ENCODE measurements at places on chromosomes 7 and 10.

GRCh38 chr7:106088014-106088413 is 24.1 kb downstream of the SYPL1 start:
- DNase-seq, result no peak

DNA sequence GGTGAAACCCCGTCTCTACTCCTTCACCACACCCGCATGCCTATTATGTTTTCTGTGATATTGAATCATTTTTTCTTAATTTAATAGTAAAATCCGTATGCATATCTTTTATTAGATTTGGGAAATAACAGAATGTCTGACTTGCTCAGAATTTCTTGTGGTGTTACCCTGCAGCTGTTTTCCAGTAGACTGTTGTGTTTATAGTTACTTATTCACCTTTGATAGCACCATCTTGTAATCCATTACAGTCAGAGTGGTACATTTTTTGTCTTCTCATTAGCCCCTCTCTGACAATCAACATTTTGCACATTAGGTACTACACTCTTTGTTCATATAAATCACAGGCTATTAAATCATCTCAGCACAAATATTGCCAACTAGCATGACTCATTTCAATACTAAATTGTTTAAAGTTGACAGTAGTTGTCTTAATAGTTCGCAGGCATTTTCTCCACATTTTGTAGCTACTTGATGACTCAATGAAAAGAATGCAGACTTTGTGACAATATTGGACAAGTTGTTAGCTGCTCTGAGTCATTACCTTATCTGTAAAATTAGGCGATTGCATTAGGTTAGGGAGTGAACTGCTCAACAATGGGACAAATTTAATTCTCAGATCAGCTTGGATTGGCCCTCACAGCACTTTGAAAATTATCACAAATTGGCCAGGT is 17.8 kb upstream of the SLC16A12 start:
- DNase-seq, result no peak

GRCh38 chr10:767211-767610 is 77.7 kb upstream of the DIP2C start:
- DNase-seq, result no peak

DNA sequence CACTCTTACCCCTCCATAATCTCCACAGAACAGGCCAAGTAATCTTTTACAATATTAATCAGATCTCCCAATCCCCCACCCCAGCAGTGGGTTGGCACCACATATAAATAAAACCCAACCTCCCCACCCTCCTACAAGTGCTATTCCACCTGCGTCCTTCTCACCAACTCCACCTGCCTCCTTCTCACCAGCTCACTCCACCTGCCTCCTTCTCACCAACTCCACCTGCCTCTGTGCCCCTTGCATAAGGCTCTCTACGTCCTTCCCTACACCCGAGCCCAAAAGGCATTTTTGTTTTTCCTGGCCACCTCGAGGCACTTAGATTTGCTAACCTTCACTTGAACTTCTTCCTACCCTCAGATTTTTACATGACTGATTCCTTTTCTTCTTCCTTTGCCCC is 89.7 kb downstream of the ATE1 start:
- DNase-seq, result no peak

DNA sequence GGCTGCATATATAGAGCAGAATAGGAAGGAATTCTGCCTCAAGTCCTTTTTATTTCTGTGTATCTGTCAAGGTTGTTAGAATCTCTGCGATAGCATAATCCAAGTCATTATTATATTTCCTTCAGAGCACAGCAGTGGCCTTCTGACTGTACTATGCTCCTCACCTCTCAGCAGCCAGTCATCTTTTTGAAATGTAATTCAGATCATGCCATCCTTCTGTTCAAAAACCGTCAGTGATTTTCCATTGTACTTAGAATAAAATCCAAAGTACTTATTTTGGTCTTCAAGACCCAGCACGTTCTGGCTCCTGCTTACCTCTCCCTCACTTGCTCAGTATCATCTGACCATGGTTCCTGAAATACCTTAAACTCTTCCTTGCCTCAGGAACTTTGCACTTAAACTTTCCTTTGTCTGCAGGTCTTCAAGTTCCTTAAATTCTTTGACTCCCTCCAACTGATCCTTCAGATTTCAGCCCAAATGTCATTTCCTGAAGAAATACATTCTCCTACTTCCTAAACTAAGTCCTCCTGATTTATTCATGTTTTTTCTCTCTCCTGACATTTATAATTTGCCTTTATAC is 112.4 kb downstream of the ST7 start:
- DNase-seq, result no peak

DNA sequence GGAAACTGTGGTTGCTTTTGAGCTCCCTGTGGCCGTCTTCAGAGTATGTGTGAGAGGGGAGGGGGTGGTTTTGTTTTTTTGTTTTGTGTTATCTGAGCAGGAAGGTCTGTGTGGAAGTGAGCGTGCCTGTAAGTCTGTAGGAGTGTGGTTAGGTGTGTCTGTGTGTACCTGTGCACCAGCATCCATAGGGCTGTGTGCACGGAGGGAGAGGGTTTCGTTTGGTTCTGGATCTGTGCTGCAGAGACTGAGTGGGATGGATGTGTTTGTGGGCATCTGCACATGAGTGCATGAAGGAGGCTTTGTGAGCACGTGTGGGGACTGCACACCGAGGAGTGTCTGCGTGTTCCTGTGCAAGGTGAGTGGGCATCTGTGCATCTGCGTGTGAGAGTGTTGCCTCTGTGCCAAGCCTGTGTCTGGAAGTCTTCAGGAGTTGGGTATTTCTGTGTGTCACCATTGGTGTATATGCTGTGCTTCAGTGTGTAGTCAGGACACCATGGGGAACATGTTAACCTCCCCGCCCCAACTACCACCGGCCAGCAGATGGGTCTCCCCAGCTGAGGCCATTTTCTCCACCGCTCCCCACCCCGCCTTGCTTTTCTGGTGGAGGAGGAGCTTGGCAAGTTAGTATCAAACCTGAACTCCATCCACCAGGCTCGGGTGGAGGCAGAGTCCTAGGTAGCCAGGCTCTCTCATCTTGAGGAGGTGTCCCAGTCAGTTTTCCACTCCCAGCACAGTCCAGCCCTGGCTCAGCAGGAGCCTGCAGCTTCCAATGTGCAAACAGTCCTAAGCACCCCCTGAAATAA is 7.1 kb upstream of the TLX1 start:
- no peak for DNase-seq

- DNase-seq, result no peak
Observed at GRCh38 chr10:43943818-43944360, 295.2 kb upstream of the ZNF32 start.

GRCh38 chr7:21028186-21028585 is 241.5 kb upstream of the SP8 start:
- no peak for DNase-seq

DNA sequence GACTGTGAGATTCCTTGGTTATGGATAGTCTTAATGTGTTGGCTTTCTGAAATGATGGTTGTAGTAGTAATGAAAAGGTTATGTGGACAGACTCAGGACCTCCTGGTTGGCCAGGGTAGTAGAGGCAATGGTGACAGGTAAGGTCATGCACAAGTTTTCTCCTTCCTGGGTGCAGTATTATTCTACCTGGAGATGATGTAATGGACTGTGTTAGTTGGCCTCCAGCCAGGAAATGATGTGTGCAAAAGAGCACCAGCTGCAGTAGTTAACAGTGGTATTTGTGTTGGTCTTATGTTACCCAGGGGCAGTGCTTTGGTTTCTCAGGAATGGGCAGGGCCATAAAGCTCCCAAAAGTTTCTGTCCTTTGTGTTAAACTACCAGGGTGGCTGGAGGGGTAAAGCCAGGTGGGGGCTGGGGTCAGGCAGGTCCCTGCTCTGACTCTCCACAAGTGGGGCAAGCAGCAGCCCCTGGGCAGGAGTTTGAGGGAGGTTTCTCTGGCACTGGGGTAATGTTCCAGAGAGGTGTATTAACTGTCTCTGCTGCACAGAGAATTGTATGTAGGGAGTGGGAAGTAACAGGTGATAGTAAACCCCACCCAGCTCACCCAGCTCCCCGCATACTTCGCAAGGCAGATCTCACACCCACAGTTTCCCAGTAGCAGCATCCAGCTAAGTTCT is 36.3 kb downstream of the GPR22 start:
- no peak for DNase-seq

GRCh38 chr10:121436630-121437341 is 161.5 kb downstream of the FGFR2 start:
- no peak for DNase-seq

DNA sequence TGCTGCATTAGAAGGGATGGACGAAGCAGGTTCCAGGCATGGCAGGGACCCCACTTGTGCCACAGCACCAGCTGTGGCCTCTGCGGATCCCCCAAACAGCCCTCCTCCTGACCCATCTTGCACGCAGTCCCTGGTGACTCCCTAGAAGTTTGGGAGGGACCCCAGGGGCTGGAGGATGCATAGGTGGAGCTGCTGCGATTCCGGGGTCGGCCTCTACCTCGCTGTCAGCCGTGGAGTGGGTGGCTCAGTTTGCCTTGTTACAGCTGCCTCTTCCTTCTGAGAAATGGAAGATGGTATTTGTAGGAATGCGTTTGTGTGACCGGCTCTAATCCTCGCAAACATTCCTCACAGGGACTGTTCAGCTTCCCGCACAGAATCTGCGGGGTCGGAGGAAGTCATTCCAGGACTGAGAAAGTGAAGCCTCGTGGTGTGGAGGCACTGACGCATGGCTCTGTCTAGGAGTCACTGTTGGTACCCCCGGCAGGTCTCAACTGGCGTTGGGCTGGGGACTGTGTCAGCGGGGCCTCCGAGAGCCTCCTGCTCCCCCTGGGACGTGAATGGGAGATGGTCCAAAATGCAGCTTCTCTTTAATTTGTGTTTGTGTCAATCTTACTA is 17.5 kb downstream of the PWWP2B start:
- no peak for DNase-seq

- DNase-seq, result no peak
Observed at GRCh38 chr10:31978156-31978483, 49.5 kb upstream of the ARHGAP12 start.

DNA sequence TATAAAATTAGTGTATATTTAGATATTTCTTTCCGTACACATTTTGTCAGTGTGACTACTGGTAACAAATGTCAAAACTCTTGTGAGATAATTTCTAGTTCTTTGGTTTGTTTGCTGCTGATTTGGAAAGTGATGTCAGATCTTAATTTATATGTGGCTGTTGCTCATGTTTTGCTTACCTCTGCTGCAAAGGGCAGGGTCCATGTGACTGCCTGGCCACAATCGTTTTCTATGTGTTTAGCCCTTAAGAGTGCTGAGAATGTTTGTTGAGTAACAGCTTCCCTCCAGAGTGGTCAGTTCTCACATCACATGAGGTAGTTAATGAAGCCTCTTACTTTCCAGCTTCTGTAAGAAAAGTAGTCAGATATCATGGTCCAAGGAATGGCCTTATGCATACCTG is 4.2 kb downstream of the NRBF2 start:
- no peak for DNase-seq

GRCh38 chr10:109650228-109650627 is 273.1 kb downstream of the XPNPEP1 start:
- DNase-seq, result no peak

DNA sequence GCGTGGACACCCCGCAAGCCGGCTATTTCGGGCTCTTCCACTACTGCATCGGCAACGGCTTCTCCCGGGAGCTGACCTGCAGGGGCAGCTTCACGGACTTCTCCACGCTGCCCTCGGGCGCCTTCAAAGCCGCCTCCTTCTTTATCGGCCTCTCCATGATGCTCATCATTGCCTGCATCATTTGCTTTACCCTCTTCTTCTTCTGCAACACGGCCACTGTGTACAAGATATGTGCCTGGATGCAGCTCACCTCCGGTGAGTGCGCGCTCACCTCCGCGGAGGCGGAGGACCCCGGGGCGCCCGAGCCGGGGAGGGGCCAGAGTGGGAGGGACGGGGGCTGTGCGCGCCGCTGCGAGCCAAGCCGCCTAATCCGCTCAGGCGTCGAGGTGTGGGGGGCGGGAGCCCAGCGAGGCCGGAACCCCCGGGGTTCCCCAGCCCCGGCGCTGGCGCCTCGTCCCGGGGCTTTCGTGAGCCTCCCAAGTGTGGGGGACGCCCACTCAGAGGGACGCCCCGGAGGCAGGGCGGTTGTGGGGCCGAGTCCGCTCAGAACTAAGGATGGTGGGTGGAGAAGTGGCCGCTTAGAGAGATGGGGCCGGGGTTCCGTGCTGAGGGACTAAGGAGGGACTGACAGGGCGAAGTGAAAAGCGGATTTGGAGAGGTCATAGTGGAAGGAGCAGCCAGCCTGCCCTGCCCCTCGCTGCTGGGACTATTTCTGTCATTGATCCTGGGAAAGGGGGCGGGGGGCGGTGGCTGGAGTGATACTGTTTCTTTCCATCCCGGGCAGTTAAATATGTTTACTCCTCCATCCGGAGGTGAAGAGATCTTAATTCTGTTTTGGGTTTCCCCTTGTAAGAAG is 795 bp downstream of the LHFPL3 start:
- DNase-seq, result no peak

DNA sequence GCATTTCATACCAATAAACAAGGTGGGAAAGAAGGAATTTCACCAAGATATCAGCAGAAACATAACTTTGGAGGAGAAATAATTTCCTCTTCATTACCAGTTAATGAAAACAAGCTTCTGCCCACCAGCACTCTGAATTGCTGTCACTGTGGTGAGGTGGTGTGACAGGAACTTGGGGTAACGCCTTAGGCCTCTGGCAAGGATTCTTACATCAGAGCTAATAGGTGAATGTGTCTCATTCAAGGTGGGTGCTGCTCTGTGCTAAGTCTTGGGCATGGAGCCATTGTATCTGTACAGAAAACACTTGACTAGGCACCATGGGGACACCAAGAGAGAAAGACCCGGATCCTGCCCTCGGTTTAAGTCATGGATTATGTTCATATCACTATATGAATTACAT is 8.3 kb upstream of the LOXL4 start:
- no peak for DNase-seq

- DNase-seq, result no peak
Observed at GRCh38 chr10:124653811-124654651, 90.1 kb downstream of the FAM53B start.

- DNase-seq, result no peak
Observed at GRCh38 chr10:63671317-63671937, 150.2 kb downstream of the REEP3 start.

GRCh38 chr7:5523052-5523711 is 99.5 kb upstream of the TNRC18 start:
- no peak for DNase-seq

DNA sequence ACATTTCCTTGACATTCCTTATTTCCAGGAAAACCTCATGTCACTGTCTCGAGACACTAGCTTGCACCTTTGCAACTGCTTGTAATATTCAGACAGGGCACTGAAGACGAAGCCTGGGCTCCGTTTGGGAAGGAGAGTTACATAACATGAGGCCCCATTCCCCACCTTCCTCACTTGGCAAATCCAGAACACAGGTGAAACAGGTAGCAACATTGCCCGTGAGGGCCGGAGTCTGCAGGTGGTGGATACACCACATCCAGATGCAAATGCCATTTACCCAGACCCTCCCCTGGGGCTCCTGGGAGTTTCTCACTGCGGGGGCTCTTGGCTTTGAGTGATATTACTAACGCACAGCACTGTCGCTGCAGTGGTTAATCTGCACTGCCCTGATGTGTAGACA is 491.0 kb downstream of the PTPRN2 start:
- DNase-seq, result no peak

All from stimulated activated CD4-positive, alpha-beta T cell treated with anti-CD3 and anti-CD28 coated beads, Interleukin-1b, Interleukin-23, amount 100 ng/mL, for 1 hour (primary cell).